ENCODE measurements at places on chromosomes 3 and 15.

DNA sequence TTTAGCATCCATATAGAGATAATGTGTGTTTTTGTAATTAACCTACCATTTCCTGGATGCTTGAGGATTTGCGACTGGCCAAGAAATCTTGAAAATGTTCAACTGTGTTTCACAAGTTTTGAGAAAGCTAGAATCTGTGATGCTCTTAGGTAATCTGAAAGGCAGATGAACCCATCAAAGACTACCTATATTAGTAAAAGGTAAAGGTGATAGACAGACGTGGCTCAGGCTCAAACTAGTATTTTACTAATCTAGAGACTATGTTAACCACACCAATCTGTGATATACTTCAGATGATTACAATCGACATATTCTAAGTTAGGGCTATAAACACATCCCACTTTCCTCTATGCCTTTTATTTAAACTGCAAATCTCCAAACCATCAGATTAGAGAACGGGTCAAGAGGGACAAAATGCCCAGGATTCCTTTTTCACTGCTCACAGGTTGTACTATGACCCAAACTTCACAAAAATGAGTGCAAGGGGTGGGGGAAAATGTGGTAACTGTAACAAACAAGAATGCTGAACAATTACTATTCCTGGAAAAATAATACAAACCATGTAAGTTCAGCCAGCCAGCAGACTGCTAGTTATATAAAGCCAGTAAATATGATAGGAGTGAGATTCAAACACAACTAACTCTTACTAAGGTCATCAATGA lies 295.1 kb downstream of the FOXP1 start:
- no peak for DNase-seq

GRCh38 chr3:130379274-130379673 lies 33.8 kb downstream of the COL6A5 start:
- no peak for DNase-seq

DNA sequence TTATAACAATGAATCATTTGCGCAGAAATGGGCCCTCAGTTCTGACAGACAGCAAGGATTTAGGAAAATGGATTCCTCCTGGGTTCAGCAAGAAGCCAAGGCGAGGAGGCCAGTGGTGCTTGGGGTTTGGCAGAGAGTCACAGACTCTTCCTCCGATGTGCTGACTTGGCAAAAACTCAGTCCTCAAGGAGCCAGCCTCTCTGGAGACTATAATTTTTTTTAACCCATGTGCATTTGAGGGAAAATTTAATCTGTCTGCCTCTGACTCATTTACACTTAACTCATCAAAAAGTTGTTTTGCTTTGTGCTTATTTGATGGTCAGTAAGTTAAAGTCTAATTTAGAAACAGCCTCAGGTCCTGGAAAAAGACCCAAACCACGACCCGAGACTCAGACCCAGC lies 34.2 kb upstream of the SLC24A5 start:
- DNase-seq: no peak

GRCh38 chr3:171417813-171418212 lies 42.4 kb downstream of the TNIK start:
- no peak for DNase-seq

GRCh38 chr15:91783008-91783407 lies 70.5 kb upstream of the SLCO3A1 start:
- no peak for DNase-seq

- DNase-seq: no peak
These were observed 111.4 kb downstream of the DLG1 start for GRCh38 chr3:197186887-197187588.

- DNase-seq: peak; percentile 60
These were observed 328.3 kb downstream of the MFSD1 start for GRCh38 chr3:159130108-159130507.

DNA sequence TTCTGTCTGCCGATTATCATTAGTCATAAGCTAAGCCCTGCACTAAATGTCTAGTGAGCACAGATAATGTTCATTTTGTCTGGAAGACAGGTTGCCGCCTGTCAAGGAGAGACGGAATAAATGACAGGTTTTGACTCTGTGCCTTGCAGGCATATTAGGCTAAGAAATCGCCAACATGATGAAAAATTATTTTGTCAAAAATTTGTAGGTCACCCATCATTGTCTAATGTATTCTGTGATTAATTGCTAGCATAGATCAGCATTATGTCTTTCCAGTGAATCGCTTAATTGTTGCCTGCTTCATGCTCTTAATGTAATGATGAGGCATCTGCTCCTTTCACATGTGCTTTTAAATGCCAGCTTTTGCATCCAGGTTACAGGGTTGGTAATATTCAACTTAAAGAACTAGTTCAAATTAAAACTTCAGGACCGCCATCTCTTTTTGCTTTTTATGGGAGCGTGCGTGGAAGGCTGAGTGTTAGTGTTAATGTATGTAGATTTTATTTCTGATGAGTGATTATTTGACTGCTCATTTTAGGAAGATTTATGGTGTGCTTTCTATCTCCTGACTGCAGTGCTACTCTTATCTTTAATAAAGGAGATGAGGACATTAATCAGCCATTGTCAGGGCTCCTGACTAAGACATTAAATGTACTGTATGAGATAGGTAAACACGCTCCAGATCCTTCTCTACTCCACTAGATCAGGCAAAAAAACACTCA lies 120.8 kb upstream of the MEIS2 start:
- DNase-seq: no peak

DNA sequence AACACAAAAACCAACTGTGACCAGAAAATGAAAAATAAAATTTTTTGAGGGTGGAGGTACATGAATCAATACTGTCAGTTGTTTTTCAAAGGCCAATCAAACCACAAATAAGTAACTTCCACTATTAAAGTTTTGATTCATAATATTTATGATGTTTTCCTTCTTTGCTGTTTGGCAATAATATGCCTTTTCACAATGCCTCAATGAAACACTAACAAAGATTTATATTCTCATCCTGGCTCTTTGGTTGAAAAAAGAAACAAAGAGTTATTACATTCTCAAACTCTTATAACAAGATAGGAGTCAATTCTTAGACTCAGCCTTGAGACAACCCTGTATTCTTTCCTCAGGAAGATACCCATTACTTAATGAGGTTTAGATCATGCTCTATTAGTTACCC lies 63.1 kb downstream of the C3orf70 start:
- no peak for DNase-seq

- DNase-seq: no peak
These were observed 801.2 kb upstream of the ARPP21 start for GRCh38 chr3:34837848-34838741.

DNA sequence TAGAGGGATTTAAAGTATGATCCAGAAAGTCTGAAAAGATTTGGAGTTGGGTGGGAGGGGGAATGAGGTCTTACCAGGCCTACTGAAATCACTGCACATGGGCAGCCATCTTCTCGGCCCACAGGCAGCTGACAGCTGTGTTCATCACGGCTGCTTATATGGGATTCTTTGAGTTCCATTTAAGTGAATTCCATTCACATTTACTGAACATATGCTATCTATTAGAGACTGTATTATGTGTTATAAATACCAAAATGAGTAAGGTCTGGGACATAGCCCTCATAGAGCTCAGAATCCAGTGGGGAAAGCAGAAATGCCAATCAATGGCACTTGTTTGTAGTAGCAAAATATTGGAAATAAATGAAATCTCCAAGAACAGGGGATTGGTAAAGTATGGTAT lies 91.1 kb downstream of the TRIM42 start:
- DNase-seq: no peak

DNA sequence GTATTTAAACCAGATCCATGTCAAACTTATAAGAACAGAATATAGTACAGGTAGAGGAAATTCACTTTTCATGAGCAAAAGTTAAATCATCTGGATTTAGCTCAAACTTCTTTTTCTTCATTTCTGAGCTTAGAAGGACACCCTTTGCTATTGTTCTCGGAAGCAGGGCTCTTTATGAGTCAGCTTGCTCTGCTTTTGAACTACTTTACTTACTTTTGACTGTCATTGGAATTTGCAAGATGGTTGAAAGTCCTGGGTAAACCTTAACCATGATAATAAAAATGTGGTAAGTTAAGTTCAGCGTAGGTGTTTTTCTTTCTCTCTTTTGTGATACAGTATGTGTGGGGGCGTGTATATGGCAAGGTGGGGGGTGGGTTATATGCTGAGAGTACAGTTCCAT lies 312.7 kb upstream of the DPH6 start:
- DNase-seq: no peak

DNA sequence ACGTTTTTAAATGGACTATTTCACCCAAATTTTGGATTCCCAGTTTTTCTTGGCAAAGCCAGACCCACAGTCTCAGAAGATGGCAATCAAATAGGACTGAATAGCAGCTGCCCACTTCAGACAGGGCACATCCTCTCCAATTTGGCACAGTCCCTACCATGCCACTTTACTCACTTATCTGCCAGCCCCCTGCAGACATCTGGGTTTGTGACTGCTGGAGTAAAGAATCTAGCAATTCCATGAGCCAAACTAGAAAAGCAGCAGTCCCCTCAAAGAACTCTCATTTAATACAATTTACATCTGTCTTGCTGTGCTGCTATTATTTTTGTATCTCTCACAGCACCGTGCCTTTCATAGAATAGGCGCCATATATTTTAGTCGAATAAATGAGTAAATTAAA lies 16.0 kb upstream of the LRRN1 start:
- no peak for DNase-seq

DNA sequence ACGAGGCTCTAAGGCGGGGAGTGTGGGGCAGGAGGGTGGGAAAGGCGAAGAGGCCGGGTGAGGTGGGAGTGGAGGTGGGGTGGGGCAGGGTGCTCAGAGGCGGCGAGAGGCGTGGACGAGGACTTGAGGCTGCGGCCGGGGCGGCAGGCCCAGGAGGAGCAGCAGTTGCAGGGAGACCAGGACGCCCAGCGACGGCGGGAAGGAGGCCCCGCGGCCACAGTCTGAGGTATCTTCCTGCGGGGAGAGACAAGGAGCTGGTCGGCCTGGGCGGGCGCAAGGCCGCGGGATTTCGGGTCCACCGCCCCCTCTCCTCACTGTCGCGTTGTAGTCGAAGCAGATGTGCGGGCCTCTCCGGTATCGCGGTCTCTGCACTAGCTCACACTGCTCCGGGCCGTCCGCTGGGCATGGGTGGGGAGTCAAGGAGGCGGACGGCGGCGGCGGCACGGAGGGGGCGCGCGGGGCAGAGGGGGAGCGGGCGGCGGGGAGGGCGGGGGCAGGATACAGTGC lies 5.3 kb upstream of the TMEM115 start:
- peak; percentile 51 for DNase-seq

DNA sequence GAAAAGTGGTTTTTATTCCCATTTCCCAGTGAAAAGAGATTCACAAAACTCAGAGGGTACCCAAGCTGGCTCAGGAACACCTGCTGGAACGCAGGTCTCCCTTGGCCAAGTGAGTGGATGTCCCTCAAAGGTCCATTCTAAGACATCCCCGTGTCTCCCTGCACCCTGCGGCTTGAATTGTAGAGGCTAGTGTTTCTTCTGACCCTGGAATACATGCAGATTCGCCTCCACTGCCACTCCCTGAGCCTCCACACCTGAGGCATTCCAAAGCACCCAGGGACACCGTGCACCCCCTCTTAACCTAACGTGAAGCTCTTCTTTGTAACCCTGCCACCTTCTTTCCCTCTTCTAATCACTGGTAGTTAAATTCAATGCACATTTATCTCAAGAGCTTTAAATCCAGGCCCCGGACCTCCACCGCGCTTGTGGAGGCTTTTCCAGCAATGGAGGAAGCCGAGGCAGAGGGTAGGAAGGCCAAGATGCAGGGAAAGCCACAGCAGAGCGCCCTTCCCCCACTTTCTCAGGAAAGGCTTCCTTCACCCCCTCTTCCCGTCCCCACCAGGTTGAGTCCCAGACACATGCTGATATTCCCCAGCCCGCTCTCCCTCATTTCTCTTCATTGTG lies 590 bp upstream of the ITGA11 start:
- peak; percentile 15 for DNase-seq

- DNase-seq: no peak
These were observed 778.0 kb upstream of the NECTIN3 start for GRCh38 chr3:110293660-110294059.

GRCh38 chr3:30795176-30795575 lies 99.3 kb downstream of the GADL1 start:
- no peak for DNase-seq

GRCh38 chr3:196974661-196975060 lies 6.0 kb upstream of the PIGZ start:
- DNase-seq: no peak

- DNase-seq: peak; percentile 78
These were observed 11.9 kb downstream of the GRM2 start for GRCh38 chr3:51718547-51719409.

DNA sequence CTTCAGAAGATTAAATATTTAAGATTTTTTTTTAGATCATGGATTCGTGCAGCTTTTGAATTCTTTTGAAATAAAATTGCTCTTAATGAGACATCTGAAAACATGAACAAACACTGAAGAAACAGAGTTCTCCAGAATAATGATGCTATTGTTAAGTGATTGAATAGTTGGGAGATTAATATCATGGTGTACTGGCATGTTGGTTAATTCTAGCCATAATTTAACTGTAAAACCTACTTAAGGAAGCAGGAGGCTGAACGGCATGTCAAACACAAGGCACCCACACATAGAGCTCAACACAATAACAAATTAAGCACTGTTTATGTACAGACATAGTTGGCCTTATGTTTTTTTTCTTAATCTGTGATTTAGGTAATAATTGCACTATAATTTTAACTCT lies 185.6 kb downstream of the RBMS3 start:
- no peak for DNase-seq

- DNase-seq: no peak
These were observed 79.6 kb downstream of the SUMF1 start for GRCh38 chr3:4387210-4388204.

DNA sequence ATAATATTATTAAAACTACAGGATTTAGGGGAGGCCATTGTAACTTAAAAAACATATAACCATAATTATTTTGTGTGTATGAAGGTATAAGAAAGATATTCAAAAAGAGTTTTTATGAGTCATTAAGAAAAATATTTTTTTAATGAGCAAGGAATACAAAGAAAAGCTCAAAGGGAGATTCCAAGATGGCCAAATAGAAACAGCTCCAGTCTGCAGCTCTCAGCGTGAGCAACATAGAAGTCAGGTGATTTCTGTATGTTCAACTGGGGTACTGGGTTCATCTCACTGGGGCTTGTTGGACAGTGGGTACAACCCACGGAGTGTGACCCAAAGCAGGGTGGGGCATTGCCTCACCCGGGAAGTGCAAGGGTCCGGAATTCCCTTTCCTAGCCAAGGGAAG lies 336.1 kb downstream of the TBL1XR1 start:
- DNase-seq: no peak

- no peak for DNase-seq
These were observed 70.7 kb downstream of the CYP19A1 start for GRCh38 chr15:51267703-51268083.

DNA sequence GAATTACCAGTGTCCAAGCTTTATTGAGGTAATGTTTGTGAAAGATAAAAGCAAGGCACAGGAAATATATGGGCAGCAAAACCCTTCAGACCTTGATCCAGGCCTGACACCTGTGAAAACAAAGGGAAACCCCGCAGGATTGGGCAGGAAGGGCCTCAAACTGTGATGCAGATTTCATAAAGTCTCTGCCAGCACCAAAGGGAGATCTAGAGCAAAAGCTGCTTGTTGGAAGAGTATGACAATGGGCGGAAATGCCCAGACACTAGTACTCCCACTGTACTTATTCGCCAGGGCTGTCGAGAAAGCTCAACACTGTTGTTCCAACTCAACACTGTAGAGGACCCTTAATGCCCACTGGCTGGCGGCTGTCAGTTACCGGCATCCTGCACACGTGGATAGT lies 207.9 kb downstream of the CD47 start:
- no peak for DNase-seq

Data from colonic mucosa (tissue), 4 donors.